ENCODE measurements at places on chromosomes 4 and X.

GRCh38 chrX:52811065-52811625, at the start of gene XAGE5:
Gene XAGE5 (plus strand): TSS chrX:52811287. CDS start chrX:52812567, 1,280 bp downstream.
- H3K4me3 ChIP-seq: no peak within 1 kb of the TSS
- H3K27me3 ChIP-seq: no peaks in the 10 kb centered on the region
- no peaks in the 10 kb centered on the region for H3K4me1 ChIP-seq
- no peaks in the 10 kb centered on the region for H3K36me3 ChIP-seq

DNA sequence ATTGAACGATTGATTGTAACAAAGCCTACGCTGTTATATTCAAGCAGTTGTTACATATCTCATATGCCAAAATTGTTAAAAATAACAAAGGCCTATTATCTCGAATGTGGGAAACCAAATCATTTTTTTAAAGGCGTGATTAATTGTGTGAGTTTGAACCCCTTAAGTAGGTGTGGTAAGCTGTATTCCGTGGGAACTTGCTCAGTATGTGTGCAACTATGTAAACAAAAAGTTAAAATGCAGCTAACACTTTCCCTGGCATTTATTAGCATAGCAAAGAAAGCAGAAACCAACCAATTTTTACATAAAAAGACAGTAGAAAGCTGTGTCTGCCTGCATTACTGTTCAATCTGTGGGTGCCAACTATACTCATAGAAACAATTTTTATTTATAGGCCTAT, 166.0 kb upstream of the HAND2 start:
- no peaks in the 10 kb centered on the region for H3K4me1 ChIP-seq
- H3K4me3 ChIP-seq: no peak overlapping the region
- H3K27ac ChIP-seq: no peak overlapping the region
- no peaks in the 10 kb centered on the region for H3K36me3 ChIP-seq
- no peak for ATAC-seq

DNA sequence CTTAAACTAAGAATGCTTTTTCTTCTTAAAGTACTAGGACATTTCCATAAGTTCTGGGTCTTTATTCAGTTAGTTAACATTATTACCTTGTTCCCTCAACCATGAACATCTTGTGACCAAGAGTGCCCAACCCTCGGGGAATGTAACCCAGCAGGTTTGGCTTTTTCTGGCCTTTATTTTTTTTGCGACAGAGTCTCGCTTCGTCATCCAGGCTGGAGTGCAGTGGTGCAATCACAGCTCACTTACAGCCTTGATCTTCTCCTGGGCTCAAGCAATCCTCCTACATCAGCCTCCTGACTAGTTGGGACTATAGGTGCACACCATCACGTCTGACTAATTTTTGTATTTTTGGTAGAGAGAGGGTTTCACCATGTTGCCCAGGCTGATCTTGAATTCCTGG, 65.1 kb downstream of the USP11 start:
- H3K36me3 ChIP-seq: no peaks in the 10 kb centered on the region
- H3K27ac ChIP-seq: no peak overlapping the region
- ATAC-seq: no peak
- no peak overlapping the region for H3K4me3 ChIP-seq
- no peaks in the 10 kb centered on the region for H3K27me3 ChIP-seq

DNA sequence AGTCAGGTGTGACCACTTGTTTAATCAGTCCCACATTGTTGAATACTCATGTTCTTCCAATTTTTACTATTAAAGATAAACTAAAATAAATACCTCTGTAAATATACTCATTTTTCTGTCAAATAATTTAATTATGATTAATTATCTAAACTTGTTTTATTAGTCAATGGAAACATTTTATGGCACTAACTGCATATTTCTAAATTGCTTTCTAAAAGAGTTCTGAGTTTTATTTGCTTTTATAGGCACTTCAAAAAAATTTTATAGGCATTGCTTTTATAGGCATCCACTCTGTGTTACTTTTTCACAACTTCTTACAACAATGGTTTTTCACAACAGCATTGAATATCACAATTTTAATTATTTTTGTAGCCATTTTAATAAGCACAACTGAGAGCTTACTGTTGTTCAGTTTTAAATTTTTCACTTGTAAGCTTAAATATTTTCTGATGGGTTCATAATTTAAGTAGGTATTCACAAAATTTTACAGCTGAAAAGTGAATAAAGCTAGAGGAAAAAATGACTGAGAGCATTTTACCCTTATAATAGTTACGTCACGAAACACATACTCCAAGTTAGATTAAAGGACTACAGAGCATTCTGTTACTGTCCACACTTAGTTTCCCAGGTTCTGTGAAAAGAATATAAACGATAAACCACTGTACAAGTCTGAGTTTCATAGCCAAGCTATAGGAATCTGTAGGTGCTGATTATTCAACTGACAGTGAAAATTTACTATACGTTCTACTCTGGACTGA, 140.8 kb upstream of the ETNPPL start:
- no peaks in the 10 kb centered on the region for H3K27me3 ChIP-seq
- no peak overlapping the region for H3K27ac ChIP-seq
- no peak for ATAC-seq
- no peak overlapping the region for H3K4me3 ChIP-seq
- H3K36me3 ChIP-seq: no peaks in the 10 kb centered on the region

DNA sequence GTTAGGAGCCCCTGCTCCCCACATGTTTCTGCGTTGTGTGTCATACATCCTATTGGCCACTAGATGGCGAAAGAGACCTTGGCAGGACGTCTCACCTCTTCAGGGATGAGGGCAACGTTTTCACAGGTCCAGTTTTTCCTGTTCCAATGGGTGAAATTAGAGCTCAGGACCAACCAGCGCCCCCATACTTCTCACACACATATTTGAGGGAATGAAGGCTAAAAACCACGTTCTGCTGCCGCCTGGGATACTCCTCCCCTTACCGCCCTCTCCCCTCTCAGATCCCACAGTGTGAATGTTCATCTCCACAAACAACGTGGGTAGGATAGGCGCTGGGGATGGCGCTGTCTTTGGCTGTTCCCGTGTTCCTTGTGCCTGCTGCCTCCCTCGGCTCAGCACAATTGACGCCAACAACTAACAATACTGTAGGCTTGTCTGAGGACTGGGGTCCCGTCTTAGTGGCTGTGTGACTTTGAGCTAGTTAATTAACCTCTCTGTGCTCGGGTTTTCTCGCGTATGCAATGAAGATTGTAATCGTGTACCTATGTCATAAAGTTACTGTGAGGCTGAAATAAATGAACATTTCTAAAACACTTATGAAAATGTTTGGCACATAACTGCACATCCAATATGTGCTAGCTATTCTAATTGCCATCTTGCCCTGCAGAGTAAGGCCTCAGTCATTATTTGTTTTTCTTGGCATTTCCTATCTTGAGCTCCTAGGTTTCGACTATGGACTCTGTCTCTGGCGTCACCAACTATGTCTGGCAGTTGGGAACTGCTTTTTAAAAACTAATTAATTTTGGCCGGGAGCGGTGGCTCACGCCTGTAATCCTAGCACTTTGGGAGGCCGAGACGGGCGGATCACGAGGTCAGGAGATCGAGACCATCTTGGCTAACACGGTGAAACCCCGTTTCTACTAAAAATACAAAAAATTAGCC, 181.3 kb upstream of the STK26 start:
- no peaks in the 10 kb centered on the region for H3K27me3 ChIP-seq
- no peak for ATAC-seq
- no peaks in the 10 kb centered on the region for H3K36me3 ChIP-seq
- no peak overlapping the region for H3K27ac ChIP-seq
- H3K4me3 ChIP-seq: no peak overlapping the region

DNA sequence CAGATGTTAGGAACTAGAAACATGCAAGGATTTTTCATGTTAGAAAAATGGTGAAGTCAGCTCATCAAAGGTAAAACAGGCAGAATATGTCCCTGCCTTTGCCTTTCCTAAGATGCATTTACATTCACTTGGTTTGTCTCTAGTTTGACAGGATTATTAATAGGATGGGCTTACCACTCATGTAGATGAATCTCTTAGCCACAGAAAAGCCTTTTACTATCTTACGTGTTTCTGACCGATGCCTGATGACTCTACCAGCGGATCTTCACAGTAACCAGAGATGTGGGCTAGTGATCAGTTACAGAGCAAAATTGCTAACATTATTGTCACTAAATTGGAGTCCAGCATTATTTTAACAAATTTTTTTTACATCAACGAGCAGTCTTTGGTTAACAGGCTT, 187.6 kb downstream of the MAML3 start:
- peaks cover 10% of the 10 kb centered on the region for H3K27me3 ChIP-seq
- no peak overlapping the region for H3K27ac ChIP-seq
- ATAC-seq: no peak
- H3K36me3 ChIP-seq: no peaks in the 10 kb centered on the region

DNA sequence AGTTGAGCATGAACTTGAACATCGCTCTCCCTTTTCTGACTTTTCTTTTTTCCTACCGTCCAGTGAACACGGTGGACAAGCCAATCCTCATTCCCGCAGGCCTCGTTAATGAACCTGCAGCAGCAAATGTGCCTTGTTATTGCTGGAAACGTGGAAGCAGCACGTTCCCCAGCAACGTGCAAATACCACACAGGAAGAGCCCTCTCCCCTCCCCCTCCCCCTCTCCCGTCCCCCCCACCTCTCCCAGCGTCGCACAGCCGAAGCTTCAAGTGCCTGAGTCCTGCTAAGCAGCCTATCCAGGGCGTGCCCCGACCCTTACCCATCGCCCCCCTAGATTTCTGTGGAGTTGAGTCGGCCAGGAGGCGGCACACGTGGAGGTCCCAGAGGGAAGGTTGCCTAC, 219.9 kb downstream of the BCOR start:
- H3K4me3 ChIP-seq: no peak overlapping the region
- no peak for ATAC-seq
- H3K4me1 ChIP-seq: peaks cover 13% of the 10 kb centered on the region
- H3K27me3 ChIP-seq: peaks cover 11% of the 10 kb centered on the region
- no peak overlapping the region for H3K27ac ChIP-seq

DNA sequence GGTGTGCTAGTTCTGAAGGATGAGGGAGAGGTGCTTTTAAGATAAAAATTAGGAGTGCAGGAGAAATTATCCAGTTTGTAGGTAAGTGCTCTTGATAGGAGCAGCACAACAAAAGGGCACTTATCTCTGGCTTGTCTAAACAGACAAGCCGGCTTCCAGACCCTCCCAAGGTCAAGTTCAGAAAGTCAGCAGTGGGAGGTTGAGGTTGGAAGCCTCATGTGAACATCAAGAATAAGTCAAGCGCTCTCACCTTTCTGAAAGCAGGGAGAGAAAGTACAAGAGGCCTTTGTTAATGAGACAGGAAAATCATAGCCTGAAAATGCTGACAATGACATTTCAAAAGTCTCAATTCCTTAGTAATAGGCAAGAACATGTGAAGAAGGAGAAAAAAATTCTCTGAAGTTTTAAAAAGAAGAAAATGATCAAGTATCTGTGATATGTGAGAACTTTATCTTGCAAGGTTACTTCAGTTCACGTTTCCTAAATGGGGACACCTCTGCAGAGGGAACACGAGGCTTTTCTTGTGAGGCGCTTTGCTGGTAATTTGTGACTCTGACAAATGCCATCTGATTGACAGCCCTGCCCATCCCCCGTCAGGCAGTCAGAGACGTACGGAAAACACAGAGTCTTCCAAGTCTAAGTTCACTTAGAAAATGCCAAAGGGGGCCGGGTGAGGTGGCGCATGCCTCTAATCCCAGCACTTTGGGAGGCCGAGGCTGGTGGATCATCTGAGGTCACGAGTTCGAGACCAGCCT, 62.2 kb downstream of the TIGD2 start:
- peaks cover 17% of the 10 kb centered on the region for H3K27me3 ChIP-seq
- no peak for ATAC-seq
- H3K36me3 ChIP-seq: no peaks in the 10 kb centered on the region

DNA sequence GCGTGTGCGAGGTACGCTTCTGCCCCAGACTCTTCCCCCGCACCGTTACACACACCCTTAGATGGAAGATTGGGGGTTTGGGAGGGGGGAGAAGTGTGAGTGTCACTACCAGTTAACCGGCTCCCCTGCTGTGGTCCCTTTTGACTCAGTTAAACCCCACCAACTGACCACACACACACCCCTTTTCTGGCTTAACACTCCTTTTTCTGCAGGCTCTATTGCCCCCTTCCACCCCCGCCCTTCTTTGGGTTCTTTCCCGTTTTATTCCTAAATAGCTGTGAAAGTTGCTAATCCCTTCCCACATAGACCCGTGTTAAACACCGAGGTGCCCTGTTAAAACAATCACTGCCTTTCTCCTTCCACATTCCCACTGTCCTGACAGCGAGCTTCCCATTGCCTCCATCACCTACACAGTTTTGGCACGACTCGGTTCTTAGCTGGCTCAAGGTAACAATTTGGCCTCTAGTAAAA, 3.7 kb upstream of the NR3C2 start:
- H3K4me3 ChIP-seq: peak overlapping the region; percentile 80
- H3K4me1 ChIP-seq: peaks cover 15% of the 10 kb centered on the region
- H3K27me3 ChIP-seq: no peaks in the 10 kb centered on the region
- peak; percentile 0 for ATAC-seq
- peak overlapping the region; percentile 73 for H3K27ac ChIP-seq

DNA sequence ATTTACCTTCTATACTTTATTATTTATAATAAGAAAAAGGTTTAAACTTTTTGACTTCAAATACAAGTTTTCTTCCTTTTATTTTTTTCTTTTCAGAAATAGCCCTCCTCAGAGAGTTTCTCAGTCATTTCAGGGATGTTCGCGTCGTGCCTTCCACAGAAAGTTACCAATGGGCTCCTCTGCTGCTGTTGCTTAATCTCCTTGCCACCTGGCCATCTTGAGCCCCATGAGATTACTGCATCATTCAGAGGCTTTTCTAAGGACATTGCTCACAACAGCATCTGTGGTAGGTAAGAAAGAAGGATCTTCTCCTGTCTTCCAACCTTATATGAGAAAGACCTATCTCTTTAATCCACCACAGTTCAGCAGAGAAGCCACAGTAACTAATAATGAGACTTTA, 1361.9 kb upstream of the ADGRL3 start:
- no peak overlapping the region for H3K4me3 ChIP-seq
- no peaks in the 10 kb centered on the region for H3K4me1 ChIP-seq
- H3K36me3 ChIP-seq: no peaks in the 10 kb centered on the region
- no peak for ATAC-seq
- no peaks in the 10 kb centered on the region for H3K27me3 ChIP-seq

DNA sequence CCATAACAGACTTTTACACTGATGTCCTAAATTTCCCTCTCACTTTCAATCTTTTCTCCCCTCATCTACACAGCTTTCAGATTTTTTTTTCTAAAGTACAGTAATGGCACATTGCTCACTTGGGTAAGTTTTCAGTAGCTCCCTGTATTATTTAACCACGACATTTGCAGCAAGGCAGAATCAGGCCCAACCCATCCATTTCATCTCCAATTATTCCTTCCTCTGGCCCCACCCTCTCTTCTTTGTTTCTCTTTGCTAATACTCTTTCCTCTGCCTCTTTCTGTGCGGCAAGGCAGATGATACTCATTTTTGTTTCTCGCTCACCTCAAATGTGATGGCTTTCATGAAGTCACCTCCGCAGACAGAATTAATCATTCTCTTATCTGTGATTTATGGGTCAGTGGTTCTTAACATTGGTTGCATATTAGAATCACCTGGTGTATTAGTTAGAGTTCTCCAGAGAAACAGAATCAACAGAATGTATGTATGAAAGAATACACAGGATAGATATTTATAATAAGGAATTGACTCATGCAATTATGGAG, 43.4 kb upstream of the GATB start:
- H3K27ac ChIP-seq: no peak overlapping the region
- H3K4me3 ChIP-seq: no peak overlapping the region
- no peaks in the 10 kb centered on the region for H3K4me1 ChIP-seq
- H3K36me3 ChIP-seq: no peaks in the 10 kb centered on the region
- no peaks in the 10 kb centered on the region for H3K27me3 ChIP-seq

All from stimulated activated memory B cell treated with anti-CD40 and anti-IgM and Interleukin-4, amounts not matched to agents 10 μg/mL and 1 μg/mL and 100 μg/mL, for 72 hours (primary cell).